ENCODE measurements at places on chromosomes 1 and 21.
A peak's percentile ranks its signal among the peaks of the same experiment; 100 is the strongest.

GRCh38 chr1:76494807-76495206 lies 372.5 kb upstream of the ST6GALNAC5 start:
- peak; percentile 54 for DNase-seq

DNA sequence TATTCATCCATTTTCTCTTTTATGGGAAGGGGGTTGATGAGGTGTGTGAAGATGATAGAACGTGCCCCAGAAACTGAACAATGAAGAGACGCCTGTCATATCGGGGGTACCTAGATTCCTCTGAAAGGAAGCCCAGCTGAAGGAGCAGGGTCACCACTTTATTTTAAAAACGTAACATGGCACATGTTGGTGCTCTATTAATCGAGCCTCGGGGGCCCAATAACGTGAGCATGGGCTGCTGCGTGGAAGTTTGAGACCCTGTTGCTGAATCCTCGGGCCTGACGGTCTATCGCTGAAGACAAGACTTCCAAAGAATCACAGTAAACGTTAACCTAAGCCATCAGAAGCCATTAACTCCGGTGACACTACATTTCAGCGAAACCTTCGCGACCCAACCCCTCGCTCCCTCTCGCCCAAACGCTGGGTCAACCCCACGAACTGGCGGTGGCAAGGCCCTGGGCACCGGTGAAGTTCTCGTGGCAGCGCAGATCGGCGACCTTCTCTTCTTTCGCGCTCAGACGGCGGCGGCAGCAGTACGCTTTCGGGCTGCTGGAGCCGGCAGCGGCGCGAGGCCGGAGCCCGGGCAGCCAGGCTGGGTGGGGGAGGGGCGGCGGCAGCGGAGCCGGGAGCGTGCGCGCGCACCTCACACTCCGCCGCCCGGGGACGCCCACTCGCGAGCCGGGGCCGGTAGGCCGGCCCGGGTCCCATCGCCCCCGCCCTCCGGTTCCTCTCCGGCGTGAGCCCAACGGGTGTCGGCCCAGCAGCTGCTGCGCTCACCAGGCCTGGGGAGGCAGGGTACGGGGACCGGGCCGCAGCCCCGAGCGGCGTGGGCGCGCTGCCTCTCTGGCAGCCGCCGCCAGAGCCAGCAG lies 838 bp upstream of the MAN1A2 start:
- peak; percentile 65 for DNase-seq

- DNase-seq, result no peak
Measured at GRCh38 chr1:245209658-245210435, 55.1 kb downstream of the KIF26B start.

GRCh38 chr21:35226968-35227744 lies 178.1 kb upstream of the RUNX1 start:
- no peak for DNase-seq

- DNase-seq, result no peak
Measured at GRCh38 chr1:246372559-246372958, 134.5 kb downstream of the SMYD3 start.

GRCh38 chr1:48602349-48602748 lies 130.3 kb upstream of the SPATA6 start:
- DNase-seq, result no peak

- DNase-seq, result no peak
Measured at GRCh38 chr1:53766194-53766742, 27.3 kb upstream of the GLIS1 start.

- no peak for DNase-seq
Measured at GRCh38 chr1:24263746-24264145, 55.4 kb upstream of the GRHL3 start.

DNA sequence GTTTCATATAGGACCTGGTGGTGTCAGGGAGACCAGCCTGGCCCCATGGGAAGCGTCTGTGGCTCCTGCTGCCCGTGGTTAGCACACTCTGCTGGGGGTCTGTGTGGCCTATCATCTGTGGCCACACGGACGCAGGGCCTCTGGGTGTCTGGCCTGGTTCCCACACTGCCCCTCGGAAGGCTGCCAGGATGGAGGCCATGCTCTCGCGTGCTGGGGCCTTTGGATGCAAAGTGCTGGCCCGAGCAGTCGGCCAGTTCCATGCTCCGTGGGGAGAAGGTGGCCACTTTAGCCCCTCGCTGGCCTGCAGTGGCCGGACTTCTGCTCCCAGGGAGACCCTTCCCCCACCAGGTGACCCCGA lies 20.8 kb upstream of the LRRC3 start:
- DNase-seq, result no peak

GRCh38 chr21:42389449-42389835 lies 6.4 kb downstream of the TMPRSS3 start:
- DNase-seq, result no peak

GRCh38 chr1:23810818-23811540 lies 10.4 kb upstream of the GALE start:
- DNase-seq, result peak; percentile 46

DNA sequence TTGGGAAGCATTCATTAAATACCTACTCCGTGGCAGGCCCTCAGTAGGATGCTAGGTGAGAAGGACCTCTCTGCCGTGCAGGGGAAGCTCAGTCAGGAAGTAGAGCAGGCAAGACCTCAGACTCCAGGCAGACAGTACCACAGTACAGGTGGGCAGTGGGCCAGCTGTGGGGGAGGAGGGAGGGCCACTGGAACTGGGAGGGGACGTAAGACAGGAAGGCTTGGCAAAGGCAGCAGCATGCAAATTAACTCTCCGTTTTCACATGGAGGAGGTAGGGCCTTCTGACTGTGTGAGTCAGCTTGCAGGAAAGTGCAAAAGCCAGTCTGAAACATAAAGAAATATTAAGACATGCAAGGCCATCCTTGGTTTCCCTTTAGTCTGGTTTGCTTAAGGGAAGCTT lies 157.7 kb downstream of the TRIM33 start:
- DNase-seq, result peak; percentile 80

- DNase-seq, result no peak
Measured at GRCh38 chr1:70434253-70434859, 23.3 kb downstream of the CTH start.

GRCh38 chr1:62057641-62058290 lies 136.9 kb upstream of the L1TD1 start:
- DNase-seq, result no peak

Measured in iris pigment epithelial cell (primary cell).